ENCODE measurements at places on chromosomes 3 and 15. TPM values are rescaled to one million over a fixed set of nuclear protein-coding genes. Genes with fewer than 3 reads are reported as not detected.

DNA sequence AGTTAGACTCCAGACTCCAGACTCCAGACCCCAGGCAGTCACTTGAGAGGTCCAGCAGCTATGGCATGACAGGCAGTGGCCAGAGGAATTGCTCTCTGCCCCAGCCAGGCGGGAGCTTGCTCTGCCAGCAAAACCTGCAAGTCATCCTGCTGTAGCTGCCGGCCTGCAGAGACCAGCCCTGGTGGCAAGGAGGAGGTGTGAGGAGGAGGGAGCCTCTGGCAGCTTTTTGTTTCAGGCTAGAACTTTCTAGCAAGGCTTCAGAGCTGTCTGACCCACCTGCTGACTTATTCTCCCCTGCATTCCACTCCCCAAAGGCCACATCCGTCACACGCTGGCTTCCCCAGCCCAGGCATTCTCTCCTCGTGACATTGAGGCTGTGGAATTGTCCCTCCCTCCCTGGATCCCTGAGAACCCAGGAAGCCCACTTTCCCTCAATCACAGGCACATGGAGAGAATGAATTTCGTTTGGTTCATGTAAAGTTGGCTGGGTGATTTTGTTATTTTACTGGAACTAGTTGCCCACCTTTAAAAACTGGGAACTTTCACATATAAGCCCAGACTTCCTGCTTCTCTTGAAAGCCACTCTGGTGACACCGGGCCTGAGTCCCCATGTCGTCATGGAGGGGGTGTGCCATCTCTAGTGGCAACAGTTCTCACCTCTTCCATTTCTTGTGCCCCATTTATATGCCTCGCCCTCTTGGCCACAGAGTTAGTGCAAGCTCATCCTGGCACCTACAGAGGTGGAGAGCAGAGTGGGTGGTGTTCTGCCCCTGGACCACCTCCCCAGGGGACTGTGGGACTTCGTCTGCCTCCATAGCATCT lies 82.7 kb downstream of the ABHD5 start:
- H3K27me3 ChIP-seq: peaks cover 3% of the 10 kb centered on the region
- no peaks in the 10 kb centered on the region for H3K36me3 ChIP-seq
- no peaks in the 10 kb centered on the region for H3K4me1 ChIP-seq
- no peak overlapping the region for H3K4me3 ChIP-seq
- no peak for DNase-seq

GRCh38 chr3:190941694-190942260 lies 79.3 kb upstream of the GMNC start:
- H3K4me1 ChIP-seq: no peaks in the 10 kb centered on the region
- no peak overlapping the region for H3K4me3 ChIP-seq
- no peaks in the 10 kb centered on the region for H3K36me3 ChIP-seq
- no peak overlapping the region for H3K27ac ChIP-seq
- H3K27me3 ChIP-seq: no peaks in the 10 kb centered on the region
- DNase-seq: no peak

DNA sequence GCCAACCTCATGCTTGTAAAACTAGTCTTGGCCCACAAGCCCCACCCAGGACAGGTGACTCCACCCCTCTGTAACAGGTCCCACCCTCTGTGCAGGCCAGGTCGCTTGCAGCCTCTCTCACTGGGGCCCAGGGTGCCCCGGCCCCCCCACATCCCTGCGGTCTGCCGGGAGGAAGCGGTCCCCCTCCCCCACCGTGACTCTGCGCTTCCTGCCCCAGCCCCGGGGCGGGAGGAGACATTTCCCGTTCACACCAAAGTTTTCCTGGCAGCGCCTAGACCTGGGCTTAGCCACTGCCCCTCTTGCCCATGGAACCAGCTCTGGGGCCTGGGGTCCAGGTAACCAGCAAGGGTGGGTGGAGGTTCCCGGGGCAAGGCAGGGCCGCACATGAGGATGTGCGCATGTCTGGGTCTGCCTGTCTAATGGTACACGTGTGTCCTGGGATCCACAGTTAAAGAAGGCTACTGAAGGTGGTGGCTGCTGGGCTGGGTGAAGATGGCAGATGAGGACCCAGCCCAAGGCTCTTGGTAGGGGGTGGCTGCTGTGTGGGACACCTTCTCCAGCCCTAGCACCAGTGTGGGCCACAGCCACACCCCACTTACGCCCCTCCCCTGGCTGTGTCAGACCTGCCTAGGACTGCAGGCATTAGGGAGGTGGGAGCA lies 8.4 kb downstream of the NBEAL2 start:
- H3K4me1 ChIP-seq: peaks cover 62% of the 10 kb centered on the region
- DNase-seq: peak; percentile 63
- no peaks in the 10 kb centered on the region for H3K27me3 ChIP-seq

- no peaks in the 10 kb centered on the region for H3K4me1 ChIP-seq
- H3K27ac ChIP-seq: no peak overlapping the region
- H3K27me3 ChIP-seq: no peaks in the 10 kb centered on the region
These were observed 290.8 kb downstream of the EPHB1 start for GRCh38 chr3:135085652-135086436.

- H3K27ac ChIP-seq: no peak overlapping the region
- H3K27me3 ChIP-seq: no peaks in the 10 kb centered on the region
- H3K4me3 ChIP-seq: no peak overlapping the region
- DNase-seq: no peak
These were observed 52.2 kb upstream of the COL6A5 start for GRCh38 chr3:130293247-130293646.

DNA sequence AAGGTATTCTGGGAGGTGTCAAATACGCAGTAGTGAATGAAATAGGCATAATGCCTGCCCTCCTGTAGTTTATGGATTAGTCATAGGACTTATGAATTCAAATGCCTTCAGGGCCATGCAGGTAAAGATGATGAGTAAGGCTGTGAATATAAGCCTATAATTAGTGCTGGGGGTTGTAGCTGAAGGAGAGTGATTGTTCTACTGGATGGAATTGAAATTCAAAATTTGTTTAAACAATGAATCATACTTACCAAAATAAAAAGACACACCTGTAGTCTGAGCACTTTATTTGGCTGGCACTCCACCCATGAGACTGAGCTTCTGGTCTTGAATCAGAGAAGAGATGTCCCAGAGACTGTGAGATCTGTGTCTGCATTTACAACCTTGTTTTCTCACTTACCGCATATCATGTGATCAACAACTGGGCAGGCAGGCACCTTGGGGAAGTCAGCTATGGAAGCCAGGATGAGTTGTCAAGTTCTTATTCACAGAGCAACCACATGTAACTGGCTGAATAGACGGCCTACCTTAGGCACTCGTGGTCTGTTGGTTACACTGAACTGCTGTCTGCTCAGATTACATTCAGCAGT lies 291.8 kb downstream of the NAALADL2 start:
- H3K27me3 ChIP-seq: no peaks in the 10 kb centered on the region
- no peak overlapping the region for H3K4me3 ChIP-seq
- no peak for DNase-seq
- H3K27ac ChIP-seq: no peak overlapping the region

GRCh38 chr3:49872801-49873281 lies 3.1 kb upstream of the CAMKV start:
- DNase-seq: no peak
- no peaks in the 10 kb centered on the region for H3K4me1 ChIP-seq
- H3K27me3 ChIP-seq: peaks cover 11% of the 10 kb centered on the region

GRCh38 chr3:125641891-125642290 lies 46.6 kb upstream of the OSBPL11 start:
- H3K36me3 ChIP-seq: no peaks in the 10 kb centered on the region
- no peaks in the 10 kb centered on the region for H3K27me3 ChIP-seq
- no peak for DNase-seq
- H3K4me3 ChIP-seq: no peak overlapping the region

- H3K36me3 ChIP-seq: no peaks in the 10 kb centered on the region
- no peaks in the 10 kb centered on the region for H3K4me1 ChIP-seq
- H3K27me3 ChIP-seq: no peaks in the 10 kb centered on the region
These were observed 749.8 kb upstream of the SGO1 start for GRCh38 chr3:20935791-20936190.

The UBAP1L gene
- total RNA-seq: 2.4 TPM

The AGTR1 gene
- not detected for total RNA-seq

The SLC24A5 gene
- not detected for total RNA-seq

The P3H2 gene
- 69.4 TPM for total RNA-seq

The C3orf33 gene
- 0.59 TPM for total RNA-seq

The MESP2 gene
- not detected for total RNA-seq

The FAM174B gene
- total RNA-seq: 10.7 TPM
